ENCODE measurements at places on chromosomes 5 and 9.

DNA sequence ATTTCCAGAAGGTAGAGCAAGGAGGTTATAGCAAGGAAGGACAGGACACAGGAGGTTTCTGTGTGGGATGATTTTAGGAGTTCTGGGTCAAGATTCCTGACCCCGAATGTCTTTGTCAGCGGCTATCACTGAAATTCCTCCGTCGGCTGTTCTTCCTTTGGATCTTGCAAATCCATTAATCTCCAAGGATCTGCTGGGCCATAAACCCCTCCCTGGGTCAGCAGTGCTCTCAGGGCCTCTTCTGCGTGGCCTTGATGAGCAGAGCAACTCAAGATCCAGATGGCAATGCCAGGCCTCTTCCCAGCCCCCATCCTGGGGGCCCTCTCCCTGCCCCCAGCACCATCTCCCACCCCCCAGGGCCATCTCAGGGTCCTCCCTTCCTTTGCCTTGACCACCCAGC, 16.3 kb upstream of the COL27A1 start:
- no peak for DNase-seq

- DNase-seq, result no peak
Observed at GRCh38 chr9:98707166-98708102, 1.3 kb downstream of the GABBR2 start.

- no peak for DNase-seq
Observed at GRCh38 chr9:82599336-82599949, 463.5 kb downstream of the RASEF start.

DNA sequence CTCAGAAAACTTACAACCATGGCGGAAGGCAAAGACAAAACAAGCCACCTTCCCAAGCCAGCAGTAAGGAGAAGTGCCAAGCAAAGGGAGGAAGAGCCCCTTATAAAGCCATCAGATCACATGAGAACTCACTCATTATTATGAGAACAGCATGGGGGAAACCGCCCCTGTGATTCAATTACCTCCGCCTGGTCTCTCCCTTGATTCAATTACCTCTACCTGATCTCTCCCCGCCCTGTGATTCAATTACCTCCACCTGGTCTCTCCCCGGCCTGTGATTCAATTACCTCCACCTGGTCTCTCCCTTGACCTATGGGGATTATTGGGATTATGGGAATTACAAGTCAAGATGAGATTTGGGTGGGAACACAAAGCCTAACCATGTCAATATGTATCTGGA, 467.3 kb upstream of the FTMT start:
- DNase-seq, result no peak

- no peak for DNase-seq
Observed at GRCh38 chr9:118882684-118883083, 486.6 kb downstream of the BRINP1 start.

- DNase-seq, result no peak
Observed at GRCh38 chr5:34719029-34719428, 62.9 kb downstream of the RAI14 start.

GRCh38 chr5:180633283-180634177, 15.9 kb downstream of the FLT4 start:
- DNase-seq, result no peak

GRCh38 chr9:85053206-85053786, 383.8 kb downstream of the NTRK2 start:
- no peak for DNase-seq
